ENCODE measurements at places on chromosomes 1 and 21.

DNA sequence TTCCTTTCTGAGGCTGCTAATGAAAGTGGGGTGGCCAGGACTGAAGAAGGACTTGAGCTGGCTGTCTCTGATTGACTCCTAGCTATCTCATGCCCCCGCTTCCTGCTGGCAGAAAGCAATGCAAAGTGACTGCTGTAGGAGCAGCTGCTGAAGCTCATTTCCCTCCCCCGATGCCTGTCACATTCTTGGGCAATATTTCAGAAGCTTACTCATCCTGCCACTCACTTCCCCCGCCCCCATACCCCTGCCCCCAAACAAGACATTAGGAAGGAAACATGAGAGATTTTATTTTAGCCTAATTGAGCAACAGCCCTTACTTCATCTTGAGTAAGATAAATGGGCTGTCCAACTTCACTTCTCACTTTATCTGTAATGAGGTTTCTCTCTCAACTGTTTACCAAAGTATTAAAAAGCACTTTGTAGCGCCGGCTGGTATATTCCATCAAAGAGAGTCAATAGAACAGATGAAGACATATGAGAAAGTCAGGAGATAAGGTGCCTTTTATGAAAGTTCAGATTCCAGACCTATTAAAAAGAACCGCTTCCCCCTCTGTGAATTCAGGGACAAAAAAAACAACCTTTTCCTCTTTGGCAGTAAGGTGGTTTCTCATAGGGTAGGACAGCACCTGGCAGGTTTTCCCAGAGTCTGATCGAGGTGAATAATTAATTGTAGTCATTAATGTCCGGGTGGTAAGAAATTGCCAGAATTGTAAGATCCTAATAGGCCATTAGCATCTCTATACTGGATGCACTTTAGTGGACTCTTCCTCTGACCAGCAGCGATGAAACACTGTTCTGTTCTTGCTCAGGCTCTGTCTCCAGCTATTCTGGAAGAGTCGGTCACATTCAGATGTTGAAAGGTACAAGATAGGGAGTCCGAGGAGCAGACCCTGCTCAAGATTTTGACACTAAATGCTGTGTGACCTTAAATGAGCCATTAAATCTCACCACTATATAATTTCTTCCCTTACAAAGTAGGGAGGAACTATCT, 70.2 kb downstream of the SH3GLB1 start:
- peak; percentile 51 for DNase-seq

- DNase-seq: peak; percentile 74
Measured at GRCh38 chr1:240611619-240612480, at the start of gene GREM2. GREM2 (minus strand) TSS chr1:240612155; CDS start chr1:240493475, 118,680 bp downstream.

DNA sequence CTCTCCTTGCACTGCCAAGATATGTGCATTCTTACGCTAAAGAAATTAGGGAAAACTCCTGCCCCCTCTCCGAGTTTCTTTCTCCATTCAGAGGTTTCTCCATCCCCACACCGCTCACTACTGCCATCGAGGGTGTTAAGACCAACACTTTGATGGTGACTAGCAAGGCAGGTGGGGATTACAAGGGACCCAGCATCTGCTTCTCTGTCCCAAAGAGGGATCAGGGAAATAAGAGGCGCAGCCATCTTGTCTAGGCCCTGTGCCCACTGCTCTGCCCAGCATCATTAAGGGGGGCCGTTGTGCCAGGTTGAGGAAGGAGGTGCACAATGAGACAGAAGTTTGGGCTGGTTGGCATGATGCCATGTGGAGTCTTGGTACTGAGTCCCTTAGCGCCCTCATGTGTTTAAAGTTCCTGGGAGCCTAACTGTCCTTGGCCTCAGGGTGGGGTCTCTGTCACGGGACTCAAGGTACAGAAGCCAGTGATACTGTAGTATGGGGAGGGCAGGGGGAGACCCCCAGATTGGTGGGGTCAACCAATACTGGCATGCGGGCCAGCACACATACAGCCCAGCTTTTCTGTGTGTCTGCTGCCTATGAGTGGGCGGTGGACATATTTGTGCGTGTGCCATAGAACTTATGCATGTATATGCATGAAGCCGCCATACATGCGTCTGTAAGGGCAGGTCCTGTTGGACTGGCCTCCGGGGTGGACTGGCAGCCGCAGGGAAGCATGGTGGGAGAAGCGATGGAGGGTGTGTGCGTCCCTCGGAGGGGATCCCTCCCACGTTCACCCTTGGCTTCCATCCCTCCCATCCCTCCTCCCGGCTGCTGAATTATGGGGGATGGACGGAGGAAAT, 5.5 kb downstream of the EFNA3 start:
- no peak for DNase-seq

DNA sequence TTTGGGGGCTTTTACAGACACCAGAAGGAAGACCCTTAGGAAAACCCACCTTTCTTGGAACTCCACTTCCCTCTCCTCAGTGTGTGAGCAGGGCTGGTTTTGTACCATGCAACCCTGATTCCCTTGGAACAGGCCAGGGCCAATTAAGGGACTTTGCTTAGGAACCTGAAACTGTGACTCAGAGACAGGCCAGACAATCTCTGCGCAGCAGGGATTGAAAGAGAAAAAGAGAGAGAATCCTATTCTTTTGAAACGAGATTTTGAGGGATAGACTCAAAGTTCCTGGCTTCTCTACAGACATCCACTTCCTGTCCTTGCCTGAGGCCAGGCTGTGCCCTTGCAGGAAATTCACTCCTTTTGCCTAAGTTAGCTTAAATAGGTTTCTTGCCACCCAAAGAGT, 23.1 kb upstream of the C1orf198 start:
- DNase-seq: no peak

- no peak for DNase-seq
Measured at GRCh38 chr1:85289207-85289847, 12.9 kb upstream of the BCL10 start.

DNA sequence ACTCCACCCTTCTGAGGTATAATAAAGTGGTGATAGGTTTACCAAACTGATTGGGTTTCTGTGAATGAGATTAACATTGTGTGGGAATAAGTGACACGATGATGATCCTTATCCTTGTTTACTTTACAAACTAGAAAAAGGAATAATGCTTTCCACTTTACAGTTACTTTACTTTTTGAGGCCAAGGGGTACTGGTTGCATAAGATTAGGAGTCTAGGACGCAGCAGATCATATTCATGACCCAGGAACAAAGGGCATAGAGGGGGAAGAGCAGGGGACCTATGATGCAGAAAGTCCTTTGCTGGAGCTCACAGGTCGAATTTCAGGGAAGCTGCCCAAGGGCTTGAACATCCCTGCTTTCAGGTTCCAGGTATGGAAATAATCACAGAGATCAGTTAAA, 20.4 kb downstream of the FGGY start:
- DNase-seq: no peak

GRCh38 chr1:6419397-6419803, 319 bp downstream of the HES2 start:
- DNase-seq: peak; percentile 72

DNA sequence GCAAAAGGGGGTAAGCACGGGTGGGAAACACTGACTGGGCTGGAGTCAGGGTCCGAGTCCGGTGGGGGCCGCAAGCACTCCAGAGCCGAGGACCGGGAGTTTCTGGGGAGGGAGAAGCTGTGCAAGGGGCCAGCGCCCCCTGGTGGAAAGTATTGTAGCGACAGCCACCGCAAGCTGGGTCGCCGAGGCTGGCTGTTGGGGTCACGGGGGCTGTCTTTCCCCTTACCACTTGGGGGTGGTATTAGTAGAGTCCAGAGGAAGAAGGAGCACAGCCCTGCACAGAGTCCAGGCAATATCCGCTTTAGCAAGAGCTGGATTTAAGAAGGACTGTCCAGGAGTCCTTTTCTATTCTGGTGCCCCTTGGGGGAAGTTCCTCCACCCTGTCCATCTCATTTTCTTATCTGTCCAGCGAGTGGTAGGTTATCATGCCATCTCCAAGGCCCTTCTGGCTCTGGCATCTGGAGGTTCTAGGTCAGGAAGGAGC, 17.9 kb upstream of the ETV3 start:
- peak; percentile 91 for DNase-seq

- DNase-seq: no peak
Measured at GRCh38 chr1:235421751-235422150, 54.5 kb downstream of the TBCE start.

- no peak for DNase-seq
Measured at GRCh38 chr1:125086611-125087010, 3901.8 kb downstream of the SRGAP2C start.

DNA sequence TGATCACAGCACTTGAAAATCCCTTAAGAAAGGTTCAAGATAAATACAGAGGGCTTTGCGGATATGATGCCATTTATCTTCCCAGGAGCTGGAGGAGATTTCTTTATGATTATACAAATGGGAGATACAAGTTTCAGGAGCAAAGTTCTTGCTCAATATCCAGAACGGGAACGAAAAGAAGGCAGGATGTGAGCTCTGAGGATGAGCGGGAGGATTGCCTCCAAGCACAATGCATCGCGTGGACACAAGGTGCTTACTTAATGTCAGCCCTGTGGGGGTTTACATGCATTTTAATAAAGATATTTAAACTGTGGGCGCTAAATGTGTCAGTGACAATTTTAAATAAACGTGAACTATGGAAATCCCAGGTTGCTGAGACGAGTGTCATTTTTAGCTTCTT, 59.0 kb downstream of the SYT6 start:
- no peak for DNase-seq

GRCh38 chr1:220527279-220527907, 543 bp upstream of the MARK1 start:
- DNase-seq: peak; percentile 39

DNA sequence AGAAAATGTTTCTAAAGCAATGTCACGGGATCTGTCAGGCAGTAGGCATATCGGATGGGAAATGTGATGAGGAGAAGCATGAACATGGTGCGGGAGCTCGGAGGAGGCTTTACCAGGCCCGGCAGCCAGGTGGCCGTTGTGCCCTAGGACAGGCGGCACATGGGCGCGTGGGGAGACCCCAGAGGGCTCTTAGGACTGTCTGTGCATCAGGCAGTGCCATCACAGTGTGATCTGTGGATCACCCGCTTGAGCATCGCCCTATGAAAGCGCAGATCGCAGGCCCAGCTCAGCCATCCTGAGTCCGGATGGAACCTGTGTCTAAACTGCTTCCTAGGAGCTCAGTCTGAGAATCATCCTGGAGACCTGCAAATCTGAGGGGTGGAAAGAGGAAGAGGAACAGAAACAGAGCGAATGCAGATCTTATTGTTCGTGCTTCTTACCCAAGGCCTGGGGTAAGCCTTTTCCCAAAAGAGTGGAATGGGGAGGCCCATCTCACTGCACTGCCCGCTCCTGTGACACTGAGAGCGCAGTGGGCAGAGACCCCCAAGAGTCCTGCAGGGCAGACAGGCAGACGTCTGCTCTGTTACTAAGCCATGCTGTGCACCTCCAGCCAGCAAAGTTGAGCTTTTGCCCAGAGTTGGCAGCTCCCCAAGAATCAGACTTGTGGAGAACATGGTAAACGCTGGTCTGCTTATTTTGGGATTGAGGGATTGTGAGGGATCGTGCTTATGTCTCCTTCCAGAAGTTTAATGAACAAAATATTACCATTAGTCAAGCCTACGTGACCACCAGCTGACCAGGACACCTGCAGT, 251.0 kb downstream of the RHOU start:
- no peak for DNase-seq

DNA sequence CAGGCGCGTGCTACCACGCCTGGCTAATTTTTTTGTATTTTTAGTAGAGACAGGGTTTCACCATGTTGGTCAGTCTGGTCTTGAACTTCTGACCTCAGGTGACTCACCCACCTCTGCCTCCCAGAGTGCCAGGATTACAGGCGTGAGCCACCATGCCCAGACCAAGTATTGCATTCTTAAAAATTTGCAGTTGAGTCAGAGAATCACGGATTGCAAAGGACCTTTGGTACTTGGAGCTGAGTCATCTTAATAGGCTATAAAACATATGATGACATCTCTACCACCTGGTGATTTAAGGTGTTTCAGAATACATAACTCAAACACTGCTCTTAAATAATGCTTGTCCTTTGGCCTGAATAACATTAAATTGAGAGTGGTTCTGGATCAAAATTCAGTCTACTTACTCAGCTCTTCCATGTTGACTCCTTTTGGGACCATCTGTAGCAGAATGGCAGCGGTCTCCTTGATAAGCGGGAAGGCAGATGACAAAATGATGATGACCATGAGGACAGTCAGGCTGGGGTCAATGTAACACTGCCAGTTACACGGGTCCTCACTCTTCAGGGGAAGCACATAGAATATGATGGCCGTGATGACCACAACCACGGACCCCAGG, 10.4 kb downstream of the SLC30A10 start:
- DNase-seq: no peak

GRCh38 chr1:245380790-245381535, 226.2 kb downstream of the KIF26B start:
- no peak for DNase-seq

DNA sequence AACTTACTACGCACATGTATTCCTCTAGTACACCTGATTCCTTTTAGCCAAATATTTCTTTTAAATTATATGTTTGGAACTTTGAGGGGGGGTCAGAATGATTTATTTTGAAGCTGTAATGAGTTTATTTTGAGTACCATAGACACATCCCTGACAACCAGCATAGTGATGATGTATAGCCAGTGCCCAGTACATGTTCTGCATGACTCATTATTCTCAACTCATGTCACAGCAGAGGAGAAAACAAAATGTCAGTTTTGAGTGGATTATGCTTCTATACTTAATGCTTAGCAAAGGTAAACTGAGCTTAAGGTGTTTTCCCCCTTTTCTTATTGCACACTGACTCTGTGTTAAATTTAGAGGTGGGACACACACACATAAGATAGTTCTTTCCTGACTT, 22.4 kb upstream of the LEPR start:
- no peak for DNase-seq

- DNase-seq: peak; percentile 93
Measured at GRCh38 chr1:204446413-204447111, 34.9 kb upstream of the PPP1R15B start.

GRCh38 chr1:169835647-169836046, 40.9 kb upstream of the METTL18 start:
- DNase-seq: no peak

DNA sequence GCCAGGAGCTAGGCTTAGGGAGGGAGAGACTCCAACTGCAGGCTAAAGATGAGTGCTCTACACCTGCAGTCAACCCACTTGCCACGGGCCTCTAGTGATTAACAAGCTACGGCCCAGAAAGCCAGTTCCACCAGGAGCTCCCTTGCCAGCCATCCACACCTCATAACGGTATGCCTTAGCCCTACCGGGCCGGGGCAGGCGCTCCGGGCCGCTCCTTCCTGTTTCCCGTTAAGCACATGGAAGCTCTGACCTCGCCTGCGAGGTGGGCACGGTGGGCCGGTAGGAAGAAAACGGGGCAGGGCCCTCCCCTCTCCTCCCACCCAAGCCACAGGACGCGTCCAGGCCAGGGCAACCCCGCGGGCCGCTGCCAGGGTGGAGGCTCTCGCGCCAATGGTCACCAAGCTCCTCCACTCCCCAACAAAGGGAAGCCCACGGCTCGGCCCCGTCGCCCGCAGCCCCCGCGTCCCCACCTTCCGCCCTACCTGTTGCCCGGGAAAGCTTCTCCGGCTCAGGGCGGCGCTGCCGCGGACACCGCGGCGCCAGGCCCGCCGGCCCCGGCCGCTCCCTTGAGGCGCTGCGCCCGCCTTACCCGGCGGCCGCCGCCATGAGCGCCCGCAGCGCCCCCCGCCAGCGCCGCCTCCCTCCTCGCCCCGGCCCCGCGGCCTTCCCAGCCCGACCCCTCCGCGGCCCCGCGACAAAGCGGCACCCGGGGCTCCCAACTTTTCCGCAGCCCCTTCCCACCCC, 627 bp downstream of the CERS2 start:
- DNase-seq: peak; percentile 41

- no peak for DNase-seq
Measured at GRCh38 chr21:42863504-42863870, 15.9 kb downstream of the WDR4 start.

- DNase-seq: no peak
Measured at GRCh38 chr1:147341246-147341645, 98.8 kb downstream of the CHD1L start.

Data from H9 (cell line).